ENCODE measurements at places on chromosomes 6 and 20.

DNA sequence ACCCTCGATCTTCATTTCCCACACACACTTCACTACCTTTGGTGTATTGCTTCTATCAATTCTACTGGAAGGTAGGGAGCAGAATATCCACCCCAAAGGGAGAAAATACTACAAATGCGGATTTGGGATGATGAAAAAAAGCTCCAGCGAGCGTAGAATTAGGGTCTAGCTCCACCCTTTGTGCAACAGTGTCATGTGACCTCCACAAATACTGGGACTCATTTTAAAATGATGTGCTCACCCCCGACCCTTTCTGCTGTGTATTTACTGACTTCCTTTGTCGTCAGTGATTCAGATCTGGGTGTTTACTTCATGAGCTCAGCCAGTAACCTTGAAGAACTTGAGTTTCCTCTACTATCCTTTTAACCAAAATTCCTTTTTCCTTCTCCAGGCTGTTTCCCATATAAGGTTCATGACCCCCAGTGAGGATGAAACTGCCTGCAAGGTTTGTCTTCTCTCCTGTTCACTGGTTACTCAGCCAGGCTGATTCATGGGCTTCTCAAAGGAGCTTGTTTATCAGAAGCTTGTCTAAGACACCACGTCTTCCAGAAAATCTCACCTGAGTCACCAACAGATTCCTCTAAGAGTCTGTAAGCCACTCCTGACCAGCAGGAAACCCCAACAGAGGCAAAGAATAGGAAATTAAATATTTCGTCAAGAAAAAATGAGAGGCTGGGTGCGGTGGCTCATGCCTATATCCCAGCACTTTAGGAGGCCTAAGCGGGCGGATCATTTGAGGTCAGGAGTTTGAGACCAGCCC lies 39.6 kb upstream of the PAX1 start:
- DNase-seq, result no peak

DNA sequence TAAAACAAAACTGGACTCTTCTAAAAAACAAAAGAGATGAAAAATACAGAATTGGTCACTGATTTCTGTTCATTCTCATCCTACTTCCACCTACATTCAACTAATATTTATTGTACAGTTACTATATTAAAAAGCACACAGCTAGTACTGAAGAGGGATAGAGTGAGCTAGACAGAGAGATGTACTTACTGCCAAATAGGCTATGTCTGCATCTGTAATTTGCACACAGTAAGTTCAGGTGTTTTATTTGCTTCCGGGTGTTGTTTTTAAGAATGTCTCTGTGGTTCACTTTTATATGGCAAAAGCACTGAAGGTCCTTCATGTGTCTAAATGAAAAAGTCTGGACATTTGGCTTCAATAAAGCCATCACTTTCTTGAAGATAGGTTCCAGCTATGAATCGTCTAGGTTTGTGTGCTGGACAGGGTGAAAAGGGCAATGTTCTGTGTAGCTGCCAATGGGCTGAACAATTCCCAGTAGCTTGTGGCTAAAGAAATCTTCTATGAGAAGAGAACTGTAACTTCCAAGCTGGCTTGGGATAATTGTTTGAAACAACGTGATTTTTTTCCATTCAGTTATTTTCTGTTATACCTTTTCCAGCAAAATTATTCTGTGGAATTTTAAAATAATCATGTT lies 47.3 kb downstream of the EPB41L2 start:
- no peak for DNase-seq

GRCh38 chr6:40192516-40192915 lies 258.3 kb upstream of the MOCS1 start:
- no peak for DNase-seq

GRCh38 chr6:1713016-1713600 lies 103.4 kb downstream of the FOXC1 start:
- no peak for DNase-seq

- no peak for DNase-seq
Measured at GRCh38 chr6:2783188-2783963, 18.2 kb downstream of the WRNIP1 start.

- no peak for DNase-seq
Measured at GRCh38 chr6:97456070-97456469, 173.1 kb upstream of the MMS22L start.

GRCh38 chr6:34810936-34811632 lies 19.2 kb downstream of the BLTP3A start:
- no peak for DNase-seq
